Iris pigment epithelial cell (primary cell): ENCODE measurements at places on chromosomes 3 and 15.

DNA sequence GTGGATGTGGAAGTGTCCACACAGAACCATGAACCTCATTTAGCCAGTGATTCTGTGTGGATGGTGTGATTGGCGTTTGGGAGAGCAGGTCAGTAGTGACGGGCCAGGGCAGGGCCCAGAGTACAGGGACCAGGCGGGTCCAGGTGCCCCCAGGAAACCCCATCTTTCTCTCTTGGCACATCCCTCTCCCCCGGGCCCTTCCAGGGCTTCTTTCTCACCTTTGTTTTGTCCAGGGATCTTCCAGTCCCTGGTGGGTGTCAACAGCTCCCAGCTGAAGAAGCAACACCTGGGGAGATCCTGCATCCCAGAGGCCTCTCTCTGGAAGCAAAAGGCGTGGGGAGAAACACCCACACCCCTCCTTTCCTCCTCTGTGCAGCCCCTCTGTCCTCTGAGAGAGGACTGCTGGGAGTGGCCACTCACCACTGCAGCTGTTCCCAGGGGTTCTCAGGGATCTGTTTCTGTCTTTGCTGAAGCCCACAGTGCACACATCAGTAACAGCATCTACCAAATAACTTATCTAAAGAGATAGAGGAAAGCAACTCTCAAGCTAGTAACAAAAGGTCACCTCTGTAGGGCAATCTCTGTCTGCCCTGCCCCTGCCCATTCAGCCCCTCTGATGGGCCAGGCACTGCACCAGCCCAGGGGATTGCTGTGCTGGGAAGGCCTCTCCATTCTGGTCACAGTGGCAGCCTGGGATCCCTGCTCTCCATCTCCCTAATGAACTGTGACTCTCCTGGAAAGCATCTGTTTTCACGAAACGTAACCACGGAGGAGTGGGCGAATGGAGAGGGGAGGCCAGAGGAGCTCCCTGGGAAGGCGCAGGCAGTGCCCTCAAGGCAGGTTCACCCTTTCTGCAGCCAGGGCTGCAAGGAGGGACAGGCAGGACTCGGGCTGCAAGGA is 98.3 kb upstream of the ALDH1A3 start:
- no peak for DNase-seq

DNA sequence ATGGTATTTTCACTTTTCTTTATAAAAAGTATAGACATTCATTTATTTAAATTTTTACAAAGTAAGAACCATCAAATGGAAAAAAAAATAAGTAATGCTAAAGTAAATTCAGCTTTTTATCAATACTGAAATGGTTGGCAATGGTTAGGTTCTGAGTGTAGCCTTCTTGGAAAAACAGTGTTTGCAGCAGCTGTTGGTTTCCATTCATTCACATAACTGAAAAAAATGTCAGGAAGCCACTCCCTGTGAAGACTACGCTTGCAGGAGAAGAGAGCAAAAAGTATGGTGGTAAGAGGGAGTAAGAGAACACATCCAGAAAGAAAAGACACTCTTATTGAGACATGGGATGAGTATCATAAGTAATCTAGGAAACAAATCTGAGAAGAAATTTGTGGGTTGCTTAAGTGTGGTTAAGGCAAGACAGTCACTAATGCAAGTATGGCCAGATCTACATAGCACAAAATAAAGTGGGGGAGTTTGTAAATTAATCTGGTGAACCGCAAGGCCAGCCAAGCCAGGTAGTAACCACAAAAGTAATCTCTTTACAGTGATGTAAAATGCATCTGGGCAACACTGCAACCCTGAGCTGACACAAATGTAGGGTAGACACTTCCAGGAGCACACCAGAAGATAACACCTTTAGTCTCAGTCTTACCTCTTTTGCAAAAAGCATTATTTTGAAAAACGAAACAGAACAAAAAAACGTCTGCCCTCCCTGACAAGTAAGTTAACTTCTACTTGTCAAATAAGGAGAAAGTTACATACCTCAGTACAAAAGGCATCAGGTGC is 133.7 kb downstream of the IGSF11 start:
- DNase-seq: no peak

DNA sequence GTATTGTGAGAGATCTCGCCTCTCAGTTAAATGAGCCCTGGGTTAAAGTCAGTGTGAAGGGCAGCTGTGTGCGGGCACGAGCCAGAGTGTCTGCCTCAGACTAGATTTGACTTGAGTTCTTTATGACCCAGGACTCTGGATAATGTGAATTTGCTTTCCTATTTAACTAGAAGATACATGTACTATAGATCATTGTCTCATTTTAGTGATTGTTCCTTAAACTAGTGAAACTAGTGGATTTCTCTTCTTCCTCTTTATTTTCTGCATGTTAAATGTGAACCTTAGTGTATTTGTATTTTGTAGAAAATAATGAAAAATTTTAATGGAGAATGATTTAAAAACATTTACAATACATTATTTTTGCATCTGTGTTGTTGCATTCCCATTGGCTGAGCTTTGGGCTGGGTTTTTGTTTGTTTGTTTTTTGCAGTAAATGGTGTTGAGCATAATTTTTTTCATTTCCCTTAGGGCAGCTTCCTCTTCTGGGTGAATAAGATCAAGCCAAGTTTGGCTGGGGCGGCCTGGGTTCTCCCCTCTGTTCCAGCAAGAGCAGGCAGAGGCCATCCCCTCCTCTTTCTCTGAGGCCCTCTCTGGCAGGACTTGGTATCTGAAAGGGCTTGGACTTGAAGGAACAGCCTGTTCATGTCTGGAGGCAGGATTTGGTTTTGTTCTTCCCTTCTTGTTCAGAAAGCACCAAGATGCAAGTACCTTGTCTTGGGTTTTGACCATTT is 15.0 kb downstream of the GCSAM start:
- no peak for DNase-seq

DNA sequence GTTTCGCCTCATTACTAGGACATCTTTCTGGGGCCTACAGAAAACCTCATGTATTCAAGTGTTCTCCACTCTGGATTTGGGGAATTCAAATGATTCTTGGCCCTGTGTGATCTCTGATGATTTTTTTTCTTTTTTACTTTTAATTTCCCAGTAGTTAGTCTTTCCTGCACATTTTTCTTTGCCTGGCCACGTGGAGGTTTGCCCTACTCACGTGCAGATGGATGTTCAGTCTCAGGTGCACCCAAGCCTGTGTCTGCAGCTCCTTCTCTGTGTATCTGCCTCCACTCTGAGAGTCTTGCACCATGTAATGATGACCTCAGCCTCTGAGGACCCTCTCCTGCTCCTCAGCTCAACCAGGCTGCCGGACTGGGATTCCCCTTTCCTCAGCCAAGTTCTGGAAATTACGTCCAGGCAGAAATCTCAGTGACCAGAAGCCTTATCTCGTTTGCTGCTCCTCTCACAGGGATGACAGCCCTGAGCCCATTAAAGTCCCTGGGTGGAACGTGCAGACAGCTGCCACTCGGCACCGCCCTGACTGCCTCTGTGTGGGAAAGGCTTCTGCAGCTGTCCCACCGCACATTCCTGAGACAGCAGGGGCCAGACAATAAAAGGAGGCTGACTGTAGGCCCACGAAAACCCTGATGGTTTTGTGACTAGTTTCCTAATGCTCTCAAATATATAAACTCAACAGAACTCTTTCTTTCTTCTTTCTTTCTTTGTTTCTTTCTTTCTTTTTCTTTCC is 31.4 kb upstream of the GABRB3 start:
- no peak for DNase-seq

- DNase-seq: no peak
Observed at GRCh38 chr3:56288258-56288657, 180.0 kb downstream of the ERC2 start.

- DNase-seq: peak; percentile 23
Observed at GRCh38 chr15:72801590-72802325, 18.2 kb upstream of the ADPGK start.

- no peak for DNase-seq
Observed at GRCh38 chr15:63292241-63292640, 14.8 kb downstream of the APH1B start.

DNA sequence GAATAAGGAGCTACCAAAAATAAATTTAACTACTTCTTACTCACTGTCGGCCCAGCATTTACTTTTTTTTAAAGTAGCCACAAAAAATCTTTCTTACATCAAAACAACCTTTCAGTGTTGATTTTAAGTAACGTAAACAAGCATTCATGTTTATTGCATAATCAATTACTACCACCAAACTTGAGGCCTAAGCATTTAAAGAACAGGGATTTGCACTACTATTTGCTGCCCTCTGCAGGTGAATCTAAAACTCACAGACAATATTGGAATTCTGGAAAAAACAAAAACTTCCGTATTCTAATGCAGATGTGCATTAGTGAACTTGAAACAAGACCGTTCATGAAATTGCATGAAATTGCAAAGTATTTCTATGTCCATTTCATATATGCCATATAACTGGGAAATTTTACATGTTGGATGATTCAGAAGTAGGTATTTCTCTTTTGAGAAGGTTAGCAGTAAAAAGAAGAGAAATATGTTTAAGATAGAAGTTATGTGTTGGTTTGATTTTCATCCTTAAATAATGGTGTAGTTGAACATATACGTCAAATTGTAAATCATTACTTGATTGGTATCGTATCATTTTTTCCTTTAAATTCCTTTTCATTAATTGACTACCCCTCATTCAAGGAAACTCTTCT is 55.6 kb downstream of the CGGBP1 start:
- peak; percentile 43 for DNase-seq

- peak; percentile 89 for DNase-seq
Observed at GRCh38 chr3:159763602-159764489, 224.8 kb upstream of the IL12A start.

DNA sequence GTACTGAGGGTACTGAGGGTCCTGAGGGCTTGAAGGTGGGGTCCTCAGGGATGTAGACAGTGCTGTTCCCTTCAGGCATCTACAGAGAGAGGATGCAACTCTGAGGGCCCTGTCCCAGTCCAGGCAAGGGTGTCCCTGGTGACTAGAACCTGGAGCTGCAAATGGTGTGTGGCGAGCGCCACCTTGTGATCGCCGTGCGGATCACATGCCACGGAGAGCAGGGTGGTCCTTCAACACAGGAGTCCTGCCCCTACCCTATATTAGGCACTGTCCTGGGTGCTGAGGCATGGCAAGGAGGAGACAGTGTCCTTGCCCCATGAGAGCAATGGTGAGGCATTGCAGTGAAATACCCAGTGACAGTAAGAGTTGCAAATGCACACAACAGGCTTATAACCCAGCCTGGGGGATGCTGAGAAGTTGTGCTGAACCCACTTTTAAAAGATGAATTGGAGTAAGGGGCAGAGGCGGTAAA is 23.6 kb downstream of the RHCG start:
- peak; percentile 51 for DNase-seq

GRCh38 chr15:94451466-94451865 is 220.1 kb downstream of the MCTP2 start:
- DNase-seq: no peak

DNA sequence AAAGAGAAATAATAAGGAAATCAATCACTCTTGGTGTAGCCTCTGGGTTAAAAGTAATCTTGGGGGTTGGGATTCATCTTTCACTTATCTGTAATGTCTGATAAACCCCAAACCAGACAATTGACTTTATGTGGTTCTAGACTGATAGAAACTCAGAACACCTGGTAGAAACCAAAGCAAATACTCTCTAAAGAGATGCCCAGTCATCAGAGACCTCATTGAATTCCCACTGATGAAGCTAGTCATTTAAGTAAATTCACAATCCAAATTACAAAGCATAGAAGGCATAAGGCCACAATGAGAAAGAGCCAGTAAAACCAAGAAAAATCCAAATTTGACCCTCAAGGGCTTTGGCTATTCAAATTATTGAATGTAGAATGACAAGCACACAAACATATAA is 250.6 kb downstream of the MBNL1 start:
- DNase-seq: no peak

DNA sequence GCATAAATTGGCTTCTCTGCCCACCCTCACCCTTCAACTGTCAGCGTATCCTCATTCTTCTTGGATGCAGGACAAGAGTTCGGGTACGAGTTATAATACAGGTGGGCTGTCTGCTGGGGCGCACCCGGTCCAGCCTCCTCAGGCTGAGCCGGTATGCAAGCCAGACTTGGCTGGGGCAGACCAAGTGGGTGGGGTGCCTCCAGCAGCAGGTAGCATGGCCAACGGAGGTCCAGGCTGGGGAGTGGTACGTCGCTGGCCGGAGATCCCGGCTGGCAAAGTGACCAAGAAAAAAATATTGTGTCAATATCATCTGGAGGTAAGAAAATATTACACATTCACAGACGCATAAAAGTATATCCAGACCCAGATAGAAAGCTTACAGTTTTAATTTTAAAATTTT is 45.6 kb downstream of the GATM start:
- no peak for DNase-seq

- peak; percentile 24 for DNase-seq
Observed at GRCh38 chr15:47434596-47434995, 282.7 kb upstream of the SEMA6D start.

DNA sequence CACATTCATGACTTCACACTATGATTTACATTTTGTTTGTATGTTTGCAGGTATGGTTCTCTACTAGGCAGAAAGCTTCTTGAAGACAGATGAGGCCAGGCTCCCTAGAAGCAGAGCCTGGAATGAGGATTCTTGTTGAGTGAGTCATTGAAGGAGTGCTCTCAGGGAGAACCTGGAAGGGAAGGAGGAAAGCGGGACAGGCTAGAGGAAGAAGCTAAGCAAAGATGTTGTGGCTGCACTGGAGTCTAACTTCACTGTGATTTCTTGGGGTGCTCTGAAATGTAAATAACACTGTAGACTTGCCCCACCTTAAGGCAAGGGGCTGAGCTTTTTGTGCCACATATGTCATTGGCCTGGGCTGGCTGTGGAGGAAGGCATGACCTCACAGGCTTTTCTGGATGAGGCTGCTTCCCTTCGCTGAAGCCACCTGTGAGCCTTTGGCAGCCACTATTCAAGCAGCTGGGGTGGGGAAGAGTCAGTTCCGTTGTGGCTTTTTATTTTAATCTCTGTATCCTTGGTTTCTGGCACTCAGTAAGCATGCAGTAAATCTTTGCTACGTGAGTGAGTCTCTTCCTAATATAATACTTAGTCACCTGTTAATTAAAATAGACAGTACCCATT is 307.3 kb downstream of the SV2B start:
- DNase-seq: peak; percentile 31

- no peak for DNase-seq
Observed at GRCh38 chr3:76415384-76415783, 624.5 kb upstream of the ROBO2 start.

DNA sequence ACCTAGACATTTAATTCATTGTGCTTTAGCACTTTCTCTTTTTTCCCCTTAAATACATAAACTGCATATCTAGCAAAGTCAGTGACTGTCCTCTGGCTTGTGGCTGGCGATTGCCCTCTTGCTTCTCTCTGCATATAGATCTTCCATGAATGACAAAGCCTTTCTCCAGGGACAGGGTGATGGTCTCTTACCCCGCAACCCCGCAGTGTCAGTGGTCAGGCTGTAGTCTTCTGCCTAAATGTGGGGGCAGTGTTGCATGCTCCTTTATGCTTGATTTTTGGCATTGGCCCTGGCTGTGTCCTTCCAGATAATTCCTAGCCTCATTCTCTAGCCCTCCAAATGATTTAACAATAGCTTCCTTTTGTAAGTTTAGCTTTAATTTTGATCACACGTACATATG is 407.8 kb downstream of the GABRB3 start:
- DNase-seq: no peak

GRCh38 chr15:91520850-91521249 is 332.7 kb upstream of the SLCO3A1 start:
- DNase-seq: peak; percentile 61
